Central memory CD4-positive, alpha-beta T cell (primary cell): ENCODE measurements at places on chromosomes 3 and 15.

- DNase-seq = no peak
Measured at GRCh38 chr3:58766587-58767282, 100.2 kb upstream of the FAM3D start.

GRCh38 chr15:25849157-25849921 lies 13.8 kb downstream of the ATP10A start:
- no peak for DNase-seq

DNA sequence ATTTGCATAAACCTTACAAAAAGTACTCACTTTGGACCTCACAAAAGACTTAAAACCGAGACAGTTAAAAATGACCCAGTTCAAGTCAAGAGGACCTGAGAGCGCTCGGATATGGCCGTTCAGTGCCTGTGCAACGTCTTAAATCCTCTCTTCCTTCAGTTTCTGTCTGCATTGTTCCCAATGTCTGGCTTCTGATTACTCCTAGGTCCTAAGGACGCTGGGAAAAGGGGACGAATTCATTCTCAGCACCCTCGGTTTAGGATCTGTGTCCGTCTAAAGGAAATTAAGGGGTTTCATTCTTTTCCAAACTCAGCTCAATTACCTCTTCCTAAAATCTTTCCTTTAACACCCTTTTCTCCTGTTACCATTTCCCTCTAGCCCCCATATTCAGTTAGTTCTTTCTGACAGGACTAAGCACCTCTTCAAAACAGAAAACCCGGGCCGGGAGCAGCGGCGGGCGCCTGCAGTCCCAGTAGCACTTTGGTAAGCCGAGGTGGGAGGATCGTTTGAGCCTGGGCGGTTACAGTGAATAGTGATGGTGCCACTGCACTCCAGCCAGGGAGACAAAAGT lies 970 bp downstream of the DPPA4 start:
- no peak for DNase-seq

DNA sequence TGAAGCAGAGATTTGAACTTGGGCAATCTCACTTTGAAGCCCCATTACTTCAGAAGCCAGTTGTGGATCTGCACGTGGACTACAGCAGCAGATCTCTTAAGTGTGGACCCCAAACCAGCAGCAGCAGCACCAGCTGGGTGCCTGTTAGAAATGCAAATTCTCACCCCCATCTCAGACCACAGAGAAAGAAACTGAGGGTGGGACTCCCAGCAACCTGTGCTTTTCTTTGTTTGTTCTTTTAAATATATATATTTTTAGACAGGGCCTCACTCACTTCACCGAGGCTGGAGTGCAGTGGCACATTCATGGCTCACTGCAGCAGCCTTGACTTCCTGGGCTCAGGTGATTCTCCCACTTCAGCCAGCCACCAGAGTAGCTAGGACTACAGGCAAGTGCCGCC lies 53.2 kb downstream of the SLTM start:
- no peak for DNase-seq

GRCh38 chr3:30114918-30115317 lies 491.5 kb upstream of the TGFBR2 start:
- no peak for DNase-seq

- DNase-seq = no peak
Measured at GRCh38 chr3:29764603-29765254, 483.9 kb downstream of the RBMS3 start.

DNA sequence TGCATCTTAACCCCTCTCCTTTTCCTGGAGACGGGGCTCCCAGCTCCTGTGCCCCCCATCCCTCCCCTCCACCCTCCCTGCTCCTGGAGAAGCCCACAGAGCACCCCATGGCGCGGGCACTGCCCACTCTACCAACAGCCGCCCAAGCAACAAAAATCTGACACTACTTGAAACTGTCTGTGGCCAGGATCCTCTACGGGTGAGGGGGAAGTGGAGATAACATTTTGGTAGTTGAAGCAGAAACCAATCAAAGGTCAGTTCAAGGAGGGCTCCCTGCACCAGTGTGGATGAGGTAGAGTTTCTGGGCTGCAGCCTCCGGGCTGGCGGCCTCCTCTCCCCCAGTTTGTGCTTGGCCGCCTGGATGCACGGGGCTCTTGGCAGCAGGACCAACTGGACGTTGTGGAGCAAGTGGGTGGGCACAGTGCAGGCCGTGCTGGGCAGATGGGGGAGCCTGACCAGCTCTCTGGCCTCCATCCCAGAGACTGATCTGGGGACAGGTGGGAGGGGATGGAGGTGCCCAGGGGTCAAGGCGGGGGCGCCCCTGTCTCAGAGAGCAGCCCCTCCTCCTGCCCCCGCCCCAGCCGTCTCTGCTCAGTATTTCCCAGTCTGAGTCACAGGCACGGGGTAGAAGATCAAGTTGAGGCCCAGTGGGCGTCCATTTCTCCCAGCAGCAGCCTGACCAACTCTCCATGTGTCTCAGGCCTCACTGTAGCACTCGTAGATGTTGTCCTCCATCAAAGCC lies 12.8 kb downstream of the H1-8 start:
- DNase-seq = no peak
